ENCODE measurements at places on chromosomes 11 and 22.

- DNase-seq: peak; percentile 71
Measured at GRCh38 chr22:29093501-29094300, 20.9 kb downstream of the KREMEN1 start.

- no peak for DNase-seq
Measured at GRCh38 chr11:19802773-19803293, 90.2 kb downstream of the NAV2 start.

DNA sequence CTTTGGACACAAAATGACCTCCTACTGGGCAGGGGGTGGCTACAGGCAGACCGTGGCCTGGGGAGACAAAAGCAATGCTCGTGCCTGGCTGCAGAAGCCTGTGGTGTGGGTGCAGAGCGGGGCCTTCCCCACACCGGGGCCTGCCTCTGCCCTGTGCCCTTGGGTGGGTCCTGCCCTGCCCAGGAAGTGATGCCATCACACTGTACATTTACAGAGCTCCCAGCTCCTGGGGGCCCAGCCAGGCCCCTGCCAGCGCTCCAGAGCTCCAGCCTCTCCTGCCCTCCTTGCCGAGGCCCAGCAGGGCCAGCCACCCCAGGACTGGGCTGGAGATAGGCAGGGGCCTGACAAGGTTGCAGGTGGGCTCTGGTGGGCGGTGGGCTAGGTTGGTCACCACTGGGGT is 40.1 kb downstream of the MUC5B start:
- DNase-seq: no peak

GRCh38 chr11:11709447-11710239 is 87.8 kb upstream of the GALNT18 start:
- no peak for DNase-seq

- no peak for DNase-seq
Measured at GRCh38 chr11:119446871-119447663, 24.1 kb upstream of the THY1 start.

DNA sequence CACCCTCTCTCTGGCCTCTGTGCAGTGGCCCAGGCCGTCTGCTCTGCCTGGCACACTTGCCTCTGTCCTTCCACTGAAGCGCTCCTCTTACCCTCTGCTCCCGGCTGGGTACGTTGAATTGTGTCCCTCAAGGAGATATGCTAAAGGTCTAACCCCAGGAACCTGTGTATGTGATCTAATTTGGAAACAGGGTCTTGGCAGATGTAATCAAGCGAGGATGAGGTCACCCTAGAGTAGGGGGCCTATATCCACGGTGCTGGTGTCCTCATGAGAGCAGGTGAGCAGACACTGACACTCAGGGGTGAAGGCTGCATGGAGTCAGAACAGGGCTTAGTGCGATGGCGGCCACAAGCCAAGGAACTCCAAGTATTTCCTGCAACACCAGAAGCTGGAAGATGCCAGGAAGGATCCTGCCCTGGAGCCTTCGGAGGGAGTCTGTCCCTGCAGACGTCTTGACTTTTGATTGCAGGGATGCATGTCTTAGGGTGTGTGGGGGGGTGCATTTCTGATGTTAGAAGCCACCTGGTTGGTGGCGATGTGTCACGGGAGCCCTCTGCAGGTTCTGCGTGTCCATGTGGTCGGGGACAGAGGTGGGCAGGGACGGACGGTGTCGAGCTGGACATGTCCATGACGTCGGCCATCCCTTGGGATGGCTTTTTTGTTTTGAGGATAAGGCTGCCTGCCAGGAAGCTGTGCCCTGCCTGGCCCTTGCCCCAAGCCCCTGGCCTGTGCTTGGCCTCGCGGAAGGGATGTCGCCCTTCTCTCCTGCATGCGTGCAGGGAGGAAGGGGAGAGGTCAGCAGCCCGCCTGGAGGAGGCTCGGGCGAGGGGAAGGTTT is 68.6 kb downstream of the LRP5 start:
- no peak for DNase-seq

DNA sequence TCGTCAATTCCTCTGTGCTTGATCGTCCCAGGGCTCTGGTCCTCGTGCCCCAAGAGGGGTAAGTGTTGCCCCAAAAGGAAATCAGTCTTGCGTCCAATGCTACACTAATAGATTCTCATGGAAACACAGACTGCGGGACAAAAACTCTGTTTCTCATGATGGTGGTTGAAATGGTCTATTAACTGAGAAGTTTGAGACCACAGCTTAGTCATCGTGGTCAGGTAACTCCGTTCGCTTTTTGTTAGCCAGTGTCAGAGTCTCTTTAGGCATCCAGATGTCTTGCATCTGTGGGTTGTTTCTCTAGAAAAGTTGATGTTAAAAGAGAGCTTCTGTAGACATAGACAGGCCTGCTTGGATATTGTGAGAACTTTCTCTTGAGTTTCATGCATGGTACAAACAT is 104.6 kb upstream of the SORL1-AS1 start:
- DNase-seq: no peak

DNA sequence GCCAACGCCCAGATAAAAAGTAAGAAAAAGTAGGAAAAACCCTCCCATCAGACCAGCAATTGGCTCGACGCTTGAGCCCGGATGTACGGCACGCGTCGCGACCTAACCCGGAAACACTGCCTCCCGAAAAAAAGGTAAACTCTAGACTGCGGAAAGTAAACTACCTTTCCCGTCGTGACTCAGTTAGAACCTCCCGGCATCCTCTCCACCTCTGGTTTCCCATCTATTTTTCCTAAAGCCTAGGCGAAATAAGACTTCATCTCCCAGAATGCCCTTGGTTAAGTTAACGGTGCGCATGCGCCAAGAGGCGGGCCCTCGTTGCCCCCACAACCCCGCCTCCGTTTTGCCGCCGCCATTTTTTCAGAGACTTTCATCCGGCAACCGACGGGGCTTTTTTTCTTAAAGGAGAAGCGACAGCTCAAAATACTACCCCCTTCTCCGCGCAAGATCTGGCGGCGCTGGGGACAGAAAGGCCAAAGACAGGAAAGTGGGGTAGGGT is 678 bp upstream of the ZFP91 start:
- DNase-seq: peak; percentile 98

GRCh38 chr11:75241036-75241905 is 697 bp downstream of the TPBGL start:
- DNase-seq: peak; percentile 64

- no peak for DNase-seq
Measured at GRCh38 chr22:22968366-22968765, 80.8 kb downstream of the IGLL5 start.

DNA sequence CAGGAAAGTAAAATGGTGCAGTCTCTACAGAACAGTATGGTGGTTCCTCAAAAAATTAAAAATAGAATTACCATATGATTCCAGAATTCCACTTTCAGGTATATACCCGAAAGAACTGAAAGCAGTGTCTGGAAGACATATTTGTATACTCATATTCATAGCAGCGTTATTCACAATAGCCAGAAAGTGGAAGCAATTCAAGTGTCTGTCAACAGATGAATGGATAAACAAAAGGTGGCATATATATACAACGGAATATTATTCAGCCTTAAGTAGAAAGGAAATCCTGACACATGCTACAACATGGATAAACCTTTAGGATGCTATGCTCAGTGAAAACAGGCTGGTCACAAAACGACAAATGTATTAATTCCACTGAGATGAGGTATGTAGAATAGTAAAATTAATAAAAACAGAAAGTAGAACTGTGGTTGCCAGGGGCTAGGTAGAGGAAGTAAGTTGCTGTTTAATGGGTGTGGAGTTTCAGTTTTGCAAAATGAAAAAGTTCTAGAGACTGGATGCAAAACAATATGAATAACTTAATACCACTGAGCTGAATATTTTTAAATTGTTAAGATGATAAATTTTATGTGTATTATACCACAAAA is 14.5 kb downstream of the SAA1 start:
- DNase-seq: no peak

All from stromal cell of bone marrow (primary cell).